ENCODE measurements at places on chromosomes 5 and 9. TPM values are rescaled to one million over a fixed set of nuclear protein-coding genes. Genes with fewer than 3 reads are reported as not detected.

DBH gene
- total RNA-seq, result not detected

SLC6A19 gene
- total RNA-seq, result not detected

PLEKHG4B gene
- 0.48 TPM for total RNA-seq

ZFP37 gene
- total RNA-seq, result 2.2 TPM

PCDHGA5 gene
- total RNA-seq, result 4.0 TPM

GPR151 gene
- not detected for total RNA-seq

PCDHB13 gene
- 5.0 TPM for total RNA-seq

NR2F1-AS1 gene
- total RNA-seq, result 7.1 TPM

OR1L1 gene
- total RNA-seq, result not detected

CNTFR gene
- total RNA-seq, result 6.6 TPM

DNA sequence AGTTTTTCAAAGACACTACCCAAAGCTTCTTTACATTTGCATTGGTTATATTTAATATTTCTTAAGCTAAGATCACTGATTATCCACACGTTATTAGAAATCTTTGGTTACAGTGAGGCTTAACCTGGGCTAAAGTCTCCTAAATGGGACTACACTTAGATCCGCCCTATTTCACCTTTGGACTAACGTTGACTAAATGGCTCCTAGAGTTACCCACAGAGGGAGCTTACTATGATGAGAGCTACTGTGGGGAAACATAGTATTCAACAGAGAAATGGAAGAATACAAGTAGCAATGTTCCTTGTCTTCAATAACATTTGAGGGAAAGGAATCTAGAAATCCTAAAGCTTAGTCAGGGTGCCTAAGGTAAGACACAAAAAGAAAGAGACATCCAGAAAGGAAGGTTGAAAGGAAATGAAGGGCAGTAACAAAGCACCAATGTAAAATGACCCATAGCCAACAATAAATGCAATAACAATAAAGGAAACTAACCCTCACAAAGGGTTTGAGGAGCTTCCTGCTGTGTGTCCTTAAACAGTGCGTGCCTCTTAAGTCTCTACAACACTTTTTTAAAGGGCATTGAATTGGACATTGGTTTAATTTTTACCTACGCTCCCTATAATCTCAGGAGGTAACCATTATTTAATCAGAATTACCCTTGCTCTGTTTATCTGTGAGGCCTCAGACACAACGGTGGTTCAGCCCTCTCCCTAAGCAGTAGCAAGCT is 217.1 kb downstream of the PJA2 start:
- DNase-seq, result no peak

- no peak for DNase-seq
Observed at GRCh38 chr5:104372376-104372775, 809.8 kb upstream of the NUDT12 start.

DNA sequence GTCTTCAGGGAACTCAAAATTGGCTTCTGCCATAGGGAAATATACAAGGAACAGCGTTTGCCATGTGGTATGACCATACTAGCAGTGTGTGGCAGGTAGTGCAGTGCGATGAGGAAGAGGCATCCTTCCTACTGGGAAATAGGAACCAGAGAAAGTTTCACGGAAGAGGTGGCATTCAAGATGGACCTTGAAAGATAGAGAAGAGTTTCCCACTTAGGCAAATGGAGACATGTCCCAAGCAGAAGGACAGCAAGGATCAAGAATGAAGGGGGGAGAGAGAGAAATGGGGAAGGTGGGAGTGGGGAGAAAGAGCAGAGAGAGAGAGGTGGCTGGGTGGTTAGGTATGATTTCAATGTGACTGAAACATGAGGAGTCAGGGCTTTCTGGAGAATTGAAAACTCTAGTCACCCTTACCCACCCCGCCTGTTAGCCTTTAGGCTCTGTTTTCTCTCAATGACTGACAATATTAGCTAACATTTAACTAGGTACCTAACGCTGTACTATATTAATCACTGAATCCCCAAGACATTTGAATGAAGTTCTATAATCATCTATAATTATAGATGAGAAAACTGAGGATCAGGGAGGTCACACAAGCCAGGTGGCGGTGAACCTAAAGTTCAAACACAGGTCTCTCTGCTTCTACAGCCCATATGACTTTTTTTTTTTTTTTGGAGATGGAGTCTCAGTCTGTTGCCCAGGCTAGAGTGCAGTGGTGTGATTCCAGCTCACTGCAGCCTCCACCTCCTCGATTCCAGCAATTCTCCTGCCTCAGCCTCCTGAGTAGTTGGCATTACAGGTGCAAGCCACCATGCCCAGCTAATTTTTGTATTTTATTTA is 171.3 kb downstream of the NR3C1 start:
- no peak for DNase-seq

DNA sequence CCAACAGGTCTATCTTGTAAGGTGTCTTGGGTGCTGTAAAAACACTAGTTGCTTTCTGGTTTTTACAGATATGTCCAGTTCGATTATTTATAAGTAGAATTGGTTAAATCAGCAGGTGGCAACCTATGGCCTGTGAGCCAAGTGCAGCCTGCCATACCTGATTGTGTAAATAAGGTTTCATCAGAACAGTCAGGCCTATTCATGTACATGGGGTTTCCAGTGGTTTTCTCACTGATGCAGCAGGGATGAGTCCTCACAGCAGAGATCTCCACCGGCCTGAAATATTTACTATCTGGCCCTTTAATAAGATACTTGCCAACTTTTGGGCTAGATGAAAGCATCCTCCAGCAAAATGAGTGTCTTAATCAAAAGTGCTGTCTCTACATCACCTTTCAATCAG is 132.9 kb upstream of the ICE1 start:
- DNase-seq, result no peak

DNA sequence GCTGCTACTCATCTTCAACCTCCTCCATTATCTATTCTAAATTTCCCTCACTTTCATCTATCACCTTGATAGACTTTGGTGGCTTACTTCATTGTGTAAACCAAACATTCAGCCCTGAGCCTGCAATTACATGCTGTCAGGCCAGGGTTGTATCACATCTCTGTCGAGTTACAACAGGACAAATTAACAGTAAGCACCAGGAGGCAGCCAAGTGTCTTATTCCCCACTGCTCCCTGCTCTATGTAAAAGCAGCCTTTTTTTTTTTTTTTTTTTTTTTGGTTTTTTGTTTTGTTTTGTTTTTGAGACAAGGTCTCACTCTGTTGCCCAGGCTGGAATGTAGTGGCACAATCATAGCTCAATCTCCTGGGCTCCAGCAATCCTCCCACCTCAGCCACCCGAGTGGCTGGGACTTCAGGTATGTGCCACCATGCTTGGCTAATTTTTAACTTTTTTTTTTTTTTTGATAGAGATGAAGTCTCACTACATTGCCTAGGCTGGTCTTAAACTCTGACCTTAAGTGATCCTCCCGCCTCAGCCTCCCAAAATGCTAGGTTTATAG is 15.2 kb upstream of the ZCCHC9 start:
- no peak for DNase-seq

DNA sequence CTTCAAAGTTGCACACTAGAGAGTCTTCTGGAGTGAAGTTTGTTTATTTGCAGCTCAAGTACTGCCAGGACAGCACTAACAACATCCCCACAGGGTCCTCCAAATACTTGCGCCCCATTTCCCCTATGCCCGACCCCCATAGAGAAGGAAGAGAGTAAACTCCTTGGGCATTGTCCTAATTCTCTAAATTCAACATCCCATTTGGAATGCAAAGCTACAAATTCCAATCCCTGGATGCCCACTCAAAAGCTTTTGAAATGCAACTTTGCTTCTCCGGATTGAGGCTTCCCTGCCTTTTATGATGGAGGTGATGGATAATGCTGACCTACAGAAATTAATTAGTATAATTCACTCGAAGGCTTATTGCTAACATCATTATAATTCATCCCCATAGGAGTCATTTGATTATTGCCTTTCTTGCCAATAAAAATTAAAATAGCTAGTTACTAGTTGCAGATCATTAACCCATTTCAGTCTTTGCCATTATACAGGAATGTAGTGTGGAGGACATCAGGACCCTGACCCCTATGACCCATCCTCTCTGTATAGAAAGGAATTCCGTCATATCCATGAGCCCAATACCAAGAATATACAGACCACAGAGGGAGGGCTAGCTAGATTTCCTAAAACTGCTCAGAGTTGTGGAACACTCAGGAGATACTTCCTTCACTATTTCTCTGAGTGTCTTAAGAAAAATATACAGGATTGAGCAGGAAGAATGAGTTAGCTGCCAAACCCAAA is 277.6 kb downstream of the ZNF608 start:
- no peak for DNase-seq

GRCh38 chr9:4810565-4810964 is 17.8 kb downstream of the RCL1 start:
- no peak for DNase-seq

DNA sequence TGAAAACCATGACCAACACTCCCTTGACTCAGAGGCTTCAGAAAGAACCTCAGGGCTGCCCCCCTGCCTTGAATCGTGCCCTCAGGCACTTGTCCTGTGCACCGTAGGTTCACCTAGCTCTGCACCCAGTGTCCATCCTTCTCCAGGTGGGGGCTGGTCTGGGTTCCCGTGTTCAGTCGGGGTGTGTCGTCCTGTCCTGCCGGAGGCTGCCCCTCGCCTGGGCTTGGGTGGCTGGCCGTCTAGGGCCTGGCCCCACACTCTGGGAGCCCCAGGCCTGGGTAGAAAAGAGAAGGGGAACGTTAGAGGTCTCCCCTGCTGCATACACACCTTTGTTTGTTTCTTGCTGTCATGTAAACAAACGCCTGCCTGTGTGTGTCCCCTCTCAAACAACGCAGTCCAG is 29.3 kb downstream of the CATSPER3 start:
- DNase-seq, result no peak

DNA sequence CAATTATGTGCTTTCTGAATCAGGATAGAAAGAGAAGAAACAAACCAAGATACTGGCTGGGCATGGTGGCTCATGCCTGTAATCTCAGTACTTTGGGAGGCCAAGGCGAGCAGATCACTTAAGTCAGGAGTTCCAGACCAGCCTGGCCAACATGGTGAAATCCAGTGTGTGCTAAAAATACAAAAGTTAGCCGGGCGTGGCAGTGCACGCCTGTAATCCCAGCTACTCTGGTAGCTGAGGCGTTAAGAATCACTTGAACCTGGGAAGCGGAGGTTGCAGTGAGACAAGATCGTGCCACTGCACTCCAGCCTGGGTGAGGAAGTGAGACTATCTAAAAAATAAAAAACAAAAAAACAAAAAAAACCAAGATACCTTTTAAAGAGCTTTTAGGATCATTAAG is 214.2 kb downstream of the NFIB start:
- no peak for DNase-seq

DNA sequence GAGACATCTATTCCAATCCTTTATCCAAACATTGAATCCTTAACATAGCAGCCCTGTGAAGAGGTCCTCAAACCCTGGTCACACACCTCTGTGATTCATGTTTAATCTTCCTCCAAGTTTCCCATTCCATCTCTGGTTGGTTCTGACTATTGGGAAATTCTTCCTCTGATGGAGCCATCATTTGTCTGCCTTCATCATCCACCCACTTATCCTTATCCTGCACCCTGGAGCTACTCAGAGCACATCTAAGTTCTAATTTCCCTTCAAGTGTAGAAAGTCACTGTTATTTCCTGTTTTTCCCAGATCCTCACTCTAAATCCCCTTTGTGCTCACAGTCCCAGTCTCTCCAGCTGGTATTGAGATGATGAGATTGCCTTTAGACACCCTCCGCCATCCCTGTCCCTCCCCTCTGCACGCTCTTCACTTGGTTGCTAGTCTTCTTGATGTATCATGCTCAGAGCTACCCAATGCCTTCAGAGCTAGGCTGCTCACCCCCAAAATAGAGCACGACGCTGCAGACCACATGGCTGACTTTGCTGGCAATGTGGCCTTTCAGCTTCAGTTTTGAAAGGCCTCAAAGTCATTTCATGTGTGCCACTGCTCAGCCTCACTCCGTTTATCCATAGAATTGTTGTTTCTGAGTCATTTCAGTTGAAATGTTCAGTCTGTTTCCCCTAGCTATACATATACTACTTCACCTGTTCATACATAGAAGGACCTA is 154.3 kb downstream of the PALM2AKAP2 start:
- no peak for DNase-seq

GRCh38 chr5:88544671-88545070 is 276.0 kb upstream of the TMEM161B start:
- DNase-seq, result no peak

- no peak for DNase-seq
Observed at GRCh38 chr5:100667161-100667630, 132.0 kb downstream of the FAM174A start.

DNA sequence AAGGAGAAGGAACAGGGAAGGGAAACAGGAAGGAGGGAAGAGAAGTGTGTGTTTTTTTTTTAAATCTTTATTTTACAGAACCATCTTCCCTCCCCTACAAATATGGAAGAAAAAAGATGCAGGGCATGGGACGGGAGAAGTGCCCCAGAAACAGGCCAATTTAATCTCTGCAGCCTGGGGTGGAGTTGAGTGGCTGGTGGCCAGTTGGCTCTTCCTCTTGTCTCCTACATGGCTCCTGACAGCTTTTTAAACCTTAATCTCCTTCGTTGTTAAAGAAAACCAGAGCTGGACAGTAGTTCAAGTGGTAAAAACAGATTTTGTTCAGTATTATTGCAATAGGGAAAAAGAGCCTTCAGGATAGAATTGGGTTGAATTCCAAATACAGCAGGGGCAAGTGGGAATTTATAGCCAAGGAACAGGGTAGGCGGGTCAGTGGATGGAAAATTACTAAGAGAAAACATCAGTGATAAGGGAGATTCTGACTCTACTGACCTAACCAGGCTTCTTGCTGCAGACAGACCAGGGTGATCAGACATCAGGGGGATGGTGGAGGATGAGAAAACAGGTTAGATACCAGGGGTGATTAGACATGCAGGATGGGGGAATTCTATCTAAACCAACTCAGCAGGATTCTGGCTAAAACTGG is 125.1 kb upstream of the CLINT1 start:
- no peak for DNase-seq

- DNase-seq, result no peak
Observed at GRCh38 chr5:141935538-141935937, 11.9 kb downstream of the DELE1 start.

- no peak for DNase-seq
Observed at GRCh38 chr9:129225490-129225778, 47.4 kb upstream of the IER5L start.

- no peak for DNase-seq
Observed at GRCh38 chr5:14812166-14812565, 59.4 kb downstream of the ANKH start.

- DNase-seq, result no peak
Observed at GRCh38 chr9:14822666-14823065, 87.6 kb downstream of the FREM1 start.

- peak; percentile 61 for DNase-seq
Observed at GRCh38 chr9:127397646-127398274, 791 bp downstream of the SLC2A8 start.

DNA sequence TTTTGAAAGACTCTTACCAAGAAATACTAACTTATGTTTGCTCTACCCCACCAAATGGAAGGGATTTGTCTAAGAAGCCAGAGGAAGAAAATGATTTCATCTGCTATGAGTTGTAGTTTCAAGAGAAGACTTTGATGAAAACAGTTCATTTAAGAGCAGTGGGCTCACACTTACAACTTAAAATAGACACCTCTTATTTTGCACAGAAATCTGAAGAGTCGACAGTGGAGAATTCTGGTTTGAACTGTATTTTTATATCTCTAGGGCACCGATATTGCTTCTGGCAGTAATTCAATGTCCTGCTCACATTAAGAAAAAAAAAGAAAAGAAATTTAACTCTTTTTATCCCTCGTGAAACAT is 1.9 kb upstream of the DAB2 start:
- no peak for DNase-seq
